ENCODE measurements at places on chromosomes 6 and 20.

- no peak for DNase-seq
These were observed 29.8 kb downstream of the HM13 start for GRCh38 chr20:31543966-31544598.

DNA sequence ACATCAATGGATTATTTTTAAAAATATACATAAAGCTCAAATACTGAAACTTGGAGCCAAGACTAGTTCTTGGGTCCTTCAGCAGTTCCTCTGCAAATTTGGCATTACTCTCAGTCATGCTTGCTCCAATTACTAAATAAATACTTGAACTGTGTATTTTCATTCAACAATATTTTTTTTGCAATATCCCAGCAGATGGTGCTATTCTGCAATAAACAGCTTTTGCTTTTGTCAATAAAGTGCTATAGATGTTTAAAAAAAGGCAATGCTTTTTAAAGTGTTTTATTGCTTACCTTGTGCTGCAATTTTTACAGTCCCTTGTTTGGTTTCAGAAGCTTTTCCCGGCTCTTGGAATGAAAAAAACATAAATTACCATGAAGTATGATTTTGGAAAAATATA is 243.4 kb downstream of the TRDN start:
- DNase-seq = no peak

GRCh38 chr20:50303573-50304500 is 113.2 kb downstream of the CEBPB start:
- no peak for DNase-seq

GRCh38 chr6:5085648-5086293 is 630 bp downstream of the PPP1R3G start:
- no peak for DNase-seq

DNA sequence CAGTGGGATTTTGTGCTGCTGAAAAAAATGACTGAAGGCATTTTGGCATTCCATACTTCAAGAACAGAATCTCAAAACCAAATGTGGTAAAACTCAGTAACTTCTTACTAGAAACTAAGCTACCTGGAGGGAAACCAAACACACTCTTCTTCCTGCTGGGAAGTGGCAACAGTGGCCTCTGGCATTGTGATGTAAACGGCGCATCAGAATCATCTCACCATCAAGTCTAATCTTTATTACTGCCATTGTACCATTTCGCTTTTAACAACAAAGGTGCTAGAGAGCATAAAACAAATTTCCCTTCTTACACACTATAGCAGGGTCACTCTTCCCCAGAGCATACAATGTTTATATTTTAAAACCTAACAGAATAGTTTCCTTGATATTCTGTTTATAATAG is 101.6 kb upstream of the CEP162 start:
- DNase-seq = no peak

DNA sequence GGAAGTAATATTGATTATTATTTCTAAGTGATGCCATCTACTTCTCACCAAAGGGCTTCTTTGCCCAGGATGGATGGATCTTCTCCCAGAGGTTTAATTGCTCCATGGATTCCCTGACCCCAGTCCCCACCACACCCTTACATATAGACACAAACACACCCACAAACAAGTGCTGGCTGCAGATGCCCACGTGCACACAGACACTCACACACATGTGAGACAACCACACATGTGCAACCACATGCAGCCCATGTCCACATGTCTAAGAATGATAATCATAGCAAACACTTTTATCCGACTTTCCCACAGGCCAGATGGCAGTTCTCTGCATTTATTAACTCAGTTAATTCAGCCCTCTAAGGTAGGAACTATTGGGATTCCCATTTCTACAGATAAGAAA is 44.2 kb downstream of the MAFB start:
- no peak for DNase-seq

DNA sequence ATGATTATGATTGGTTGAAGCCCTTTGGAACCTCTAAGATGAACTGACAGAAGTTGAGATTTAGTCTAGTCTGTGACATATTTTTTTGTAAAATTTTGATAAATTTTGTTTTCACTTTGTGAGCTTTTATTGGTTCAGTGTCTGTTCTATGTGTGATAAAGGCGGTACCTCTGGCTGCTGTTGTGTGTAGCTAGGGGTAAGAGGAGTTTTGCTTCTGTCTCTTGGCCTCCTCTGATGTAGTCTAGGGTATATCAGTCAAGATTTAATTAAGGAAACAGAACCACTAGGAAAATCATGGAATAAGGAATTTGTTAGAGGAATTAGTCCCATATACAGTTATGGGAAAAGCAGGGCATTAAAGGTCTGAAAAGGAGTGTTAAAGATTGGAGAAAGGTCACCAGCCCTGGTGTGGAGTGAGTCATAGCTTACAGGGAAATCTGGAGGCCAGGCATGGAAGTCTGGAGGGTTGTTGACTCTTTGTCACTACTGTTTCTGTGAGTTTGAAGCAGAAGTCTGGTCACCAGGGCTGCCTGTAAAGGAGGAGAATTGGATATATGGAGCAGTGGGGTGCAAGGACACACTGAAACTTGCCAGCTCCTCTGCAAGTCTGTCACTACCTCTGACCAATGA is 28.5 kb downstream of the CDC5L start:
- no peak for DNase-seq

GRCh38 chr6:100459592-100460184 is 5.0 kb downstream of the SIM1 start:
- DNase-seq = no peak

- DNase-seq = no peak
These were observed 6.0 kb downstream of the TMEM30A start for GRCh38 chr6:75278474-75279077.

DNA sequence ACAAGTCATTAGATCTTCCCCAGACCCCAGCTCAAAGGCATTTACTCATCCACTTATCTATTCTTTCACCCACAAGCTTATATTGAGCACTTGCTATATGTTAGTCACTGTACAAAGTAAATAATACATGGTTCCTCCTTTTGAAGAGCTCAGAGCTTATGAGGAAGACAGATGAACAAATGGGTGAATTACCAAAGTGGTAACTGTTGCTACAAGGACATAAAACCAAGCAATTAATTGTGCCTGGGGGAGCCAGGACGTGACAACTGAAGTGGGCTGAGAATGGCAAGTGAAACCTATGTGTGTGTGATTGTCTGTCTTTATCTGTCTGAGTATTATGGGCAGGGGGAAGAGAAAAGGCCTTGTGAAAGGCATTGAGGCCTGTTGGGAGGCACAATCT is 45.6 kb upstream of the AKIRIN2 start:
- no peak for DNase-seq

DNA sequence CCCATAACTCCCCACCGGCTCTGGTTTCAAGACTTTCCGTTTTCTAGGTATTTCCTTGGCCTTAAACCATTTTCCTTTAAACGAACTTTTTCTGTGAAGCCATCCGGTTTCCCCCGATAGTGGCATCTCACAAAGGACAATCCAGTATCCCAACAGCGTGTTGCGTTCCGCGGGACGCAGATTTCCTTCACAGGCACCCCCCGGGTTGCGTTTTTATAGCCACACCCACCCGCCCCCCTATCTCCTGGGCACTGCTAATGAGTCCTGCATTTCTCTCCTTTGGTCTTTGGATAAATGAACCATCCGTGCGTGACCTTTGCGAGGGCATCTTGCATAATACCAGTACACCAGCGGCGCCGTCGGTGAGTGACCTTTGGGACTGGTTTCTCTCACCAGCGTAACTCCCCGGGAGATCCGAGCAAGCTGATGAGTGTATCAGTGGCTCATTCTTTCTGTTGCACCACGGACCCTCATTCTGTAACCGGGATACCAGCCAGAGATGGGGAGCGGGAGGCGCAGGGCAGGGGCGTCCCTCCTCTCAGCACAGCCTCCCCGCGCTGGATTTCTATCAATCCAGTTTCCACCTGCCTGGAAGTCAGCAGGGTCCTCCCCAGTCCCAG is 586 bp upstream of the NQO2 start:
- DNase-seq = no peak

- no peak for DNase-seq
These were observed 533.1 kb upstream of the CDH4 start for GRCh38 chr20:60718743-60719480.

DNA sequence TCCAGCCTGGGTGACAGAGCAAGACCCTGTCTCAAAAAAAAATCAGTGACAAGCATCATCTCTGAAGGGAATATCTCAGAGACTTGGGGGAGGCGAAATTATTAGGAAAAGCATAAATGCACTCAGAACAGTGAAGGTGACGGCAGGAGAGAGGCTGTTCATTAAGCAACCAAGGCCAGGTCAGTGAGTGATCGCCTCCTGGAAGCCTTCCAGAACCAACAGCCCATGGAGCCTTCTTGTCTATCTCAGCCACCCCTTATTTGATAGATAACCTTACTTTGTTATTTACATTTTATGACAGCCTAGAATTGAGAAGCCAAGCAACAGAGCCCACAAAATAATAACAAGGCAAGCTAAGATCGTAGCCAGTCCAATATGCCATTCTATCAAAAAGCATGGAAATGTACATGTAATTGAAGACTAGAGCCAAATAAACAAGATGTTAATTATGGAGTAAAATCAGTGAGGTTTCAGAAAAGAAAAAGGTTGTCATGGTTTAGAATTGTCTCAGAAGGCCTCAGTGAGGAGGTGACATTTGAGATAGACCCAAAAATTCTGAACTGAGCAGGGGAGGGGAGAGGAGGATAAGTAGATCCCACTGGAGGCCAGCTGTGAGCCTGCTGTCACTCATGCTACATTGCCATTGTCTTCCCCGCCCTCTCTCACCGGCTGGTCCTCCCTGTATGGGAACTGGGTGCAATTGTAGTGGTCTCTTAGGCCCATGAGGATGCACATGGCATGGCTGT is 17.8 kb downstream of the BNIP5 start:
- DNase-seq = no peak

DNA sequence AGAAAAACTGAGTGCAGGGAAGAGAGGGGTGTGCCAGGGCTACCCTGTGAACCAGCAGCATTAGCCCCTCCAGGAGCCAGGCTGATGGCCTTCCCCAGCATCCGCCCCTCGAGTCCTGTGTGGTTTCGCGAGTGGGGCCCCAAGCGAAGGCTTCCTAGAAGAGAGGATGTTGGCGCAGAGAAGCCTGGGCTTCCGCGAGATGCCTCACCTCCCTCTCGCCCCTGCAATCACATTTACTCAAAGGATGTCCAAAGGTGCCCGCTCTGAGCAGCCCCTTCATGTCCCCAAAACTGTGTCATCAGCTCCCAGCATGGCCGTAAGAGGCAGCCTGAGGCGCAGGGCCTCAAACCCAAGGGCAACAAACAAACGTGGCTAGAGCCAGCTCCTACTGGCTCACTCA is 111.7 kb downstream of the PREX1 start:
- peak; percentile 58 for DNase-seq

DNA sequence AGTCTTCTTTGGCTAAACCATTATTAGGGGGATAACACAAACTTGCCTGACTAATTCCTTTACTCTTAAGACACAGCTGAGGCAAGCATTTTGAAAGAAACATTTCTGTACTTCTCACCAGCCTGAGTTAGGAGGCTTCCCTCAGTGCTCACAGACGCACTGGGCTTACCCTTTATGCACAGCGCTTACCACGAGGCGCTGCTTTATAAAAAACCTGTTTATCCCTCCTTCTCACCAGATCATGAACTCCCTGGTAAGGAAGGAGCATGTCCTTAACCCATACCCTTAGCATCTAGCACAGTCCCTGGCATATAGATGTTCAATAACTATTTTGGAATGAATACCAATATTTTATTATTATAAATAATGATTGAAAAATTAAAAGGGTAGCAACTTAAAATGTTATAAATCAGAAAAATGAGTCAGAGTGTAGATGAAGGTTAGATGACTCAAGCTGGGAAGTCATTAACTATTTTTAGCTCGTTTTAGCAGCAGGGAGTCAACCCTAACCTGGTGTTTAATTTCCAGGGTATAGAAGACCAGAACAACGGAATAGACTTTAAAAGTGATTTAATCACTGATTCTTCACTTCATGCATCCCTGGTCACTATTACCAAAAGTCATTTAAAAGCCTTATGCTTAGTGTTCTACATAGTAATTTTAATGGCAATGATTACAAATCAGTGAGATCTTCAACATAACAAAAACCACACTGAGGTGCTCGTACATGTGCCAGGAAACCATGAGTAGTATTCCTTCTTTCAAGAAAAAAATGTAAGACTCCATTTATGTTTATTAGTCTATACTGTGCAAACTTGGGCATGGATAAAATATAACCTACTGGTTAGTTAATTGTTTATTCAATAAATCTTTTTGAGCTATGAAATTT is 4.1 kb upstream of the TPD52L1 start:
- no peak for DNase-seq

DNA sequence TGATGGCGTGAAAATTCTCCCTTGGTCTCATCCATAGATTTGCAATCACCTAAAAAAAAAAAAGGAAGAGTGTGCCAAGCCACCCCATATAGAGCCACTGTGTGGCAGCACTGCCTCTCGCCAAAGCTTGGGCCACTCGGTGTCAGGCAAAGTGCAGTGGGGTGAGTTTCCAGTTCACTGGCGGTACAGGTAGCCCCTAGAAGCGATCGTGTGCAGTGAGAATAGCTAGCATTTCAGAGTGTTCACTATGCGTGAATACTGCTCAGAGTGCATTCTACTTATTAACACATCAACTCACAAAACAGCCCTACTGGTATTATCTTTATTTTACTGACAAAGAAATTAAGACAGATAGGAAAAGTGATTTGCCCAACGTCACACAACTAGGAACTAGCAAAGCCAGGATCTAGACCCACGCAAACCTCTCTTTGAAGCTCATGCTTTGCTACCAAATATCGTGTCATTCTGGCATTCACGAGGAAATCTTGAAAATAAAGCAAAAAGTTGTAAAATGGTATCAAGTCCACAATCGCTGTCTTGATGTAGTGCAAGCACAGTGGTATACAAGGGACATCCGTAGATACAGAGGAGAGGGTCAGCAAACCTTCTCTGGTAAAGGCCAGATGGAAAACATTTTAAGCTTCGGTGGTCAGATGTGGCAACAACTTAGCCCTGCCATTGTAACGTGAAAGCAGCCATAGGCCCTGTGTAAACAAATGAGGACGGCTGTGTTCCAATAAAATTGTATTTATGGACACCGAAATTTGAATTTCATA is 10.4 kb upstream of the GCNT2 start:
- no peak for DNase-seq

- DNase-seq = no peak
These were observed 3.5 kb upstream of the TFAP2A start for GRCh38 chr6:10418361-10418861.
